Right forelimb (tissue), 1 donor: ENCODE measurements at places on chromosomes 5 and 9.
A peak's percentile ranks its signal among the peaks of the same experiment; 100 is the strongest.

DNA sequence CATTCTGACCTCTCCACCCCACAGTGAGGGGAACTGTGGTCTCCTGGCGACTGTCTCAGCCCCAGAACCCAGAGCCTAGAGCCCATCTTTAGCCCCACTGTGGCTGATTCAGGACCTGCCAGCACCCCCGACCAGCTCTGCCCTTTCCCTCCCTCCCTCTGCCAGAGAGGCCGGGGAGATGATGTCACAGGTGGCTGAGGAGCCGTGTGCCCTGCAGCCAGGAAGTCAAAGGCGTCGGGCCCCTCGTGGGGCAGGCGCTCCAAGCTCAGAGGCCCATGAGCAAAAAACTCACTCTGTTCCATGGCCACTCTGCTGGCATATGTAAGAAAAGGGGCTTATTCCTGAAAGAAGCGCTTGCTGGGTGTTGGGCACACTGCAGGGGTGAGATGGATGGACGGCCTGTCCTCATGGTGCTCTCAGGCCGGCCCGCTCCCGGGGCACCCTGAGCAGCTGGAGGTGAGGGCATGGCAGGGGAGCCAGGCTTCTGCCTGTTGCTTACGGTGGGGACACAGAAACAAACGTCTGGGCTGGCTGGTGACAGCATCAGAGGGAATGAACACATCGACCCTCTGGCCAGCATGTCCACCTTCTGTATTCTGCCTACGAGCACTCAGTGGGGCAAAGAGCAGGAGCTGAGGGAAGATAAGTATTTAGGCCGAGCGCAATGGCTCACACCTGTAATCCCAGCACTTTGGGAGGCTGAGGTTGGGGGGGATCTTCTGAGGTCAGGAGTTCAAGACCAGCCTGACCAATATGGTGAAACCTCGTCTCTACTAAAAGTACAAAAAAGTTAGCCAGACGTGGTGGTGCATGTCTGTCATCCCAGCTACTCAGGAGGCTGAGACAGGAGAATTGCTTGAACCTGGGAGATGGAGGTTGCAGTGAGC is 41.1 kb downstream of the LAMC3 start:
- DNase-seq: no peak

DNA sequence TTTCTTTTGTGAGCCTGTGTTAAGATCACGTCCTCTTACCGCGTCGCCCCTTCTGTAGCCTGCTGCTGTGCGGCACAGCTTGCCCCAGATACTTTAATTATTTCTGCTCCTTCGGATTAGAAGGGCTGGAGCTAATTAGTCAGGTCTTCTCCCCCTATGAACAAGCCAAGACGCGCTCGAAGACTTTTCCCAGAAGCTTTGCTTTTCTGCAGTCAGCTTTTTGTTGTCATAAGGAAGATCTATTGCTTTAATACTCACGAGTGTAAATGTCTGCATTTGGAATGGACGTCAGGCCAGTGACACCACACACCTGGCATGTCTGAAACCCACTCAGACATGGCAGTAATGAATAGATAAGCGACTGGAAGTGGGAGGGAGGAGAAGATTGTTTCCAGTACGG is 37.0 kb downstream of the PRUNE2 start:
- no peak for DNase-seq

- no peak for DNase-seq
Measured at GRCh38 chr5:1210832-1211251, 9.4 kb downstream of the SLC6A19 start.

GRCh38 chr5:63049935-63050334 is 471.3 kb downstream of the LRRC70 start:
- no peak for DNase-seq

DNA sequence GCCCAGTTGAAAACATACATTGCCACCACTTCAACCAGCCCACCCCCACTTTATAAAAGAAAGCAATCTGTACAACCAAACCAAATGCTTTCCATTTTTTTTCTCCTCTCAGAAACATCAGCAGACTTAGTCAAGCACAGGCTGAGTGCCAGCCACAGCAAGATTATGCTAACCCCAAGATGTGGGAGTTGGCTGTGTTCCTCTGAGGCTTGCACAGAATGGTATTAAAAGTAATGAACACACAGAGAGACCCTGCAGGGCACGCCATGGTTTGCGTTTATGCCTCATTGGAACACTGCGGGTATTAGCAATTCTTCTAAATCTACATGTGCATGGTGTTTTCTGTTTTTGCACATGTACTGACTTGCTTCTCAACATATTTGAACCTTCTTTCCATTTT is 419.9 kb upstream of the GRAMD2B start:
- no peak for DNase-seq

- no peak for DNase-seq
Measured at GRCh38 chr5:103582364-103582763, 19.8 kb upstream of the NUDT12 start.

- no peak for DNase-seq
Measured at GRCh38 chr9:19408316-19408692, 505 bp upstream of the ACER2 start.

DNA sequence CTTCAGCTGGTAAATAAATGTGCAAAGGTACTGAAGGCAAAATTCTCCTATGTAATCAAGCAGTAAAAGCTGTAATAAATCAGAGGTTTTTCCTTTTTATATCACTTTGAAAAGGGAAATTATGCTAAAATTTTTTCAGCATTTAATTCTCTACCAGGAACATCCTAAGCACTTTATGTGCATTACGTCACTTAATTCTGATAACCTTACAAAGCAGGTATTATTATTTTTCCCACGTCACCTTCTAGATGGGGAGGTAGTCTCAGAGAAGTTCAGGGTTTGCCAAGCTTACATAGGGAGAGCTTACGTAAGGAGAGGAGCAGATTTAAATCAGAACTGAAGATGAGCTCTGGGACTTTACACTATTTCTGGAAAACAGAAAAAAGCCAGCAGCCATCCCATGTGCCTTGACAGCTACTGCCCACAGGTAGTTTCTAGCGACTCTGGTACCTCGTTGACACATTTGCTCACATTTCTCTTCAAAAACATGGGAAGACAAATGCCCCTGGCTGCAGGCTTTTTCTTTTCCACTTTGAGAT is 79.0 kb upstream of the IFNK start:
- no peak for DNase-seq

DNA sequence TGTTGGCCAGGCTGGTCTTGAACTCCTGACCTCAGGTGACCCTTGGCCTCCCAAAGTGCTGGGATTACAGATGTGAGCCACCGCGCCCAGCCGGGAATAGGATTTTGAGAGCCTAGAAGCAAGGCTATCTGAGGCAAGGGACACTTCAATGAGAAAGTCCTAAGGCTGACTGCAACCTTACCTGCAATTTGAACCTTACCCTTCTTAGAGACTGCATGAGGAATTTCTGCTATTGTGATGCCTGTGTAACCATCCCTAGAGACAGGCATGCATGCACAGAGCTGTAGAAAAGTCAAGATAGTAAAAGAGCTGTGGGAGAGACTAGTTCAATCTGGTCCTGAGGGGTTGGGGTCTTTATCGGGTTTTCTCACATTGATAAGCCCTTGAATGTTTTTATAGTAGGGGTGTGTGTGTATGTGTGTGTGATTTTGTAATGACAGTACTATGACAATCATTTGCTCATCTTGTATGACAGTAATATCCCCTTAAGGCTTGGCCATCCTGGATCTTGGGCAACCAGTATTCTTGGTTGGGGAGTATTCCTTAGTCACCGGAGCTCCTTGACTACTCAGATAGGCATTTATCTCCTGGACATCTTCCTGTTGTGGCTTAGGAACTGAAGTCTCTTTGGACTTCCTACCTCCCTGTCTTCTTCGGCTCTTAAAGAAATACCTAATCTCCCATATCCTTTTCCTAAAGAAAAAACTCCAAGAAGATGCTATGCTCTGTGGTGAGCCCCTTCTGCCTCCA is 11.2 kb downstream of the DNAJB5 start:
- DNase-seq: no peak

- DNase-seq: no peak
Measured at GRCh38 chr5:160089531-160089930, 29.7 kb downstream of the PWWP2A start.

DNA sequence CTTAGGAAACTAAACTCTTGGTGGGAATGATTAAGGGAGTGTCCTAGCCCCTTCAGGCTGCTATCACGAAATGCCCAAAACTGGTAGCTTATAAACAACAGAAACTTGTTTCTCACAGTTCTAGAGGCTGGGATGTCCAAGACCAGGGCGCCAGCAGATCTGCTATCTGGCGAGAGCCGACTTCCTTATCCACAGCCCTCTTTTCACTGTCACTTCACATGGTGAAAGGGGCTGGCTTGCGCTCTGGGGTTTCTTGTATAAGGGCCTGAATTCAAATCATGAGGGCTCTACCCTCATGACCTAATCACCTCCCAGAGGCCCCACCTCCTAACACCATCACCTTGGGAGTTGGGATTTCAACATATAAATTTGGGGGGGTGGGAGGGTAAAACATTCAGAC is 49.1 kb downstream of the IPPK start:
- no peak for DNase-seq

DNA sequence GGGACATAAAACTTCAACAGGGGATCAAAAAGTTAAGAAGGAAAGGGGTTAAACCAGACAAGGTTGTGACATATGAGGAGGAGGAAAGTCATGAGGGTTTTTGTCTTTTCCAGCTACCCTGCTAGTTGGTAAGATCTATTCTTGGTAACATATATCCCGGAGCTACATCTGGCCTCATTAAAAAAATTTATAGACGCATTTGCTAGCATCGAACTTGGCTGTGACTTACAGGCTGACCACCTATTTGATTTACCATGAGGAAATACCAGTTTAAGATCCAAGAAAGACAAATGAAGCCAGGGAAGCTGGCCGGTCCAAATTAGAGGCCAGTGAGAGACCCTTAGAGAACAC is 87.6 kb upstream of the NIPAL4 start:
- no peak for DNase-seq

DNA sequence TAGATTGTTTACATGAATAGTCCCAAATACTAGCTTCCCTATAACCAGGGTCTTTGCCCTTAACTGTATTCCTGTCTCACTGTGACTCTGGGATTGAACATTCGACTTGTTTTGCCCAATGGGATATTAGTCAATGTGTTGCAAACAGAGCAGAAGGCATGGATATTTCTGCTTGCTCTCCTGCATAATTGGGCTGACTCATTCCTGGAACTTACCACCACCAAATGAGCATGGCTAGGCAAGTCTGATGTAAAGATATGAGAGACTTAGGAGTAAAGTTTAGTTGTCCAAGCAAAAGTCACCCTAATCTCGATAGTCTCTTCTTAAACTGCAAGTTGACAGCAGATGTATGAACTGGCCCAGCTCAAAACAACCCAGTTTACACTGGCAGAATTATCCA is 273.5 kb upstream of the CCNG1 start:
- DNase-seq: no peak

- no peak for DNase-seq
Measured at GRCh38 chr5:50709471-50709870, 43.0 kb downstream of the PARP8 start.

GRCh38 chr5:40385544-40385943 is 294.2 kb upstream of the PTGER4 start:
- DNase-seq: no peak

DNA sequence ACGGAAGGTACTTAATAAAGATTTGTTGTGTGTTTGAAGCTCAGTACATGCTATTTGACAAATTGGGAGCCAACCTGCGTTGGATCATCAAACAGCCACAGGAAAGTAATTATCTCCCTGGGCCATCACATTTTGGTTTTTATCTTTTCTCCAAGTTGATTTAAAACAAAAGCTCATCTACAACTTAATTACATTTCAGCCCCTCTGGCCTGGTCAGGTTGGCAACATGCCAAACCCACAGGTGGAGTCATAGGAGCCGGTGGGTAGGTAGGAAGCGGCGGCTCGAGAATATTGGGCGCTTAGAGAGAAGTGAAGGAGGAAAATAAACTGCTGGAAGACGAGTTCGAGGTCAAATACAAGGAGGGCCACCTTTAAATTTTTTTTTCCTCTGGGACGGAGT is 64.9 kb upstream of the FANCC start:
- no peak for DNase-seq

- no peak for DNase-seq
Measured at GRCh38 chr5:75368391-75368790, 31.4 kb downstream of the HMGCR start.

DNA sequence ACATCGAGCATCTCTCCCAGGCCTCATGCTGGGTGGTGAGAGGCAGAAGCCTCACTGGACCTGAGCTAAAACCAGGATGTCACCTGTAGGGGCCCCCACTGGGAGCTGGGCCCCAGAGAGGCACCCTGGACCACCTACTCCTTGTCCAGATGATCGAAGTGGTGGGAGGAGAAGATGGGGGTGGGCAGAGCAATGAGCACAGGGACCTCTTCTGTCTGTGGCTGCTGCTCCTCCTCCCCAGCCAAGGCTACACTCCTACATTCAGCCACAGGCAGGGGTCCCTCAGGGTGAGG is 227.5 kb downstream of the CACNA1B start:
- no peak for DNase-seq

- DNase-seq: no peak
Measured at GRCh38 chr9:108991479-108991878, 21.8 kb downstream of the CTNNAL1 start.

DNA sequence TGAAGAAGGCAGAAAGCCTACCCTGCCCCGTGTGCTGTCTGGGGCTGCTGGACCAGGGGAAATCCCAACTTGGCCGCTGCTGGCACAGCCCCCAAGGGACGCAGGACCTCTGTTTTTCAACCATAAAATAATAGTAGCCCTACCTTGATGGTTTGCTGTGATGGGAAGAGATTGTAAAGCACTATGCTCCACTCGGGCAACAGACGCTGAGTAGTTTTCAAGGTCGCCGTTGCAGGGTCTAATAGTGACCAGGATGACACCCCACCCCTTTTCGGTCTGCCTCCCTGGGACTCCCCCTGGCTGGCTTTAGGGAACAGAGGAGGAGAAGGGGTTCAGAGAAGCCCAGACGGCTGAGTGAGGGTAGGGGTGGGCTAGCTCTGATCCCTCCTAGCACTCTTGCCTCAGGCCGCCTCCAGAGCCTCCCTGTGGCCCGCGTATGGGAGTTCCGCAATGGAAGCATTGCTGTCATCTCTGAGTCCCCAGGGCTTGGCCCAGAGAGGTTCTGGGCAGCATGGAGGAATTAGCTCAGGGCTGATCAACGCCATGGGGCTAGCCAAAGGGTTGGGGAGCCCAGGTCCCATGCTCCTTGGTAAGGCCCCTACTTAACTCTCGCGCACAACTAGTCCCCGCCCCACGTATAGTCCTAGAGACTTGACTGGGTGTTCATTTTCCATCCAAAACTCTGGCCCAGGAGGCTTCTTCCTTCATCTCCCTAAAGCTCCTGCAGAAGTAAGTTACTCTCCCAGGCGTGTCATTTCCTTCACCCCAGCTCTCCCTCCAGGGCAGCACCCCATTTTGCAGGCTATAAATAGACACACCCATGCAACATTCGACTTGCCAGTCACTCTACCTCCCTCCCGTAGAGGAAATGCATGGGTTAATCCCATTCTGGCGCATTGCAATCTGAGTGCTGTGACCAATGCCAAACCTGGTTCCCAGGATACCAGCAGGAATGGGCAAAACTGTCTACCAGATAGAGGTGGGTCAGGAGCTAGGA is 1.1 kb upstream of the IRF1 start:
- DNase-seq: peak; percentile 49
